Spleen (tissue), 13 donors: ENCODE measurements at places on chromosomes 6 and 20. TPM values are rescaled to one million over a fixed set of nuclear protein-coding genes. Genes with fewer than 3 reads are reported as not detected.

DNA sequence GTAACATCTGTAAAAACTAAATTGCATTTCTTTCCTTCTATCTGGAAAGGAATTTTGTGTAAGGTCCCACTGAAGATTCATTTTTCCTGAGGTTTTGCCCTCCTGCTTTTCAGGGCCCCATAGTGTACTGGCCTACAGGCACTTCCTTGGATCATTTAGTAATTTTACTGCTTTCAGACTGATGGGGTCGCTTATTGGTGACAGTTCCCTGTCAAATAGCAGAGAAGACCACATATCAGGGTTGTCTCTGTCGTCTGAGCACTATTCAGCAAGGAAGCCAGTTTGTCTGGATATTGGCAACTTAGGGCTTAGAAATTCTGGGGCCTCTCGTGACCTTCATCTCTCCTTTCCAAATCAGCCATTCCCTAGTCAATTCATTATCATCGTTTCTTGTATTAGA, 3.5 kb downstream of the GRM1 start:
- no peak for DNase-seq

DNA sequence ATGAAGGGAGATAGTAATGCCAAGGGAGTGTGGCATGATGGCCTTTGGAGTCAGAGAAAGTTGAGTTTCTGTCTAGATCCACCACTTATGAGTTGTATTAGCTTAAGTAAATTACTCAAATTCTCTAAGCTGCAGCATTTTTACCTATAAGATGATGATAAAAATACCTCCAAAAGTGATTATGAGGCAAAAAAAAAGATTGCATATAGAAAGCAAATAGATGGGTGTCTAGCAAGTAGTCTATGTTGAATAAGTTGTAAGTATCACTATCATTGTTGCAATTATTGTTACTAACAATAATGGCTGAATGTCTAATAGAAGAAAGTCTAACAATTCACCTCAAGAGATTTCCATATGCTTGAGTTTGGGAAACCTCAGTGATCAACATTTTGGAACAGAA, 959.2 kb upstream of the GJE1 start:
- DNase-seq: no peak

GRCh38 chr20:17766226-17766625, 66.5 kb downstream of the BANF2 start:
- no peak for DNase-seq

DNA sequence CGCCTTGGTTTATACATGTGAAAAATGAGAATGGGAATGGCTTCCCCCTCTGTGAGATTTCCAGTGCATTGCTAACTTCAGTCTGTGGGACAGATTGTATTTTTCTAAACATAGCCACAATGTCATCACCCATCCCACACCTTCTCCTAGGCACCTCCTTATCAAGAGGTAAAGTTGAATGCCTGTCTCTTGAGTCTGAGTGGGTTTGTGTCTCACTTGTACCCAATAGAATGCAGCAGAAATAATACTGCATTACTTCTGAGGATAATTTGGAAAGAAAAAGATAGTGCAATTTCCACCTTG, 27.9 kb downstream of the RIN2 start:
- DNase-seq: no peak

DNA sequence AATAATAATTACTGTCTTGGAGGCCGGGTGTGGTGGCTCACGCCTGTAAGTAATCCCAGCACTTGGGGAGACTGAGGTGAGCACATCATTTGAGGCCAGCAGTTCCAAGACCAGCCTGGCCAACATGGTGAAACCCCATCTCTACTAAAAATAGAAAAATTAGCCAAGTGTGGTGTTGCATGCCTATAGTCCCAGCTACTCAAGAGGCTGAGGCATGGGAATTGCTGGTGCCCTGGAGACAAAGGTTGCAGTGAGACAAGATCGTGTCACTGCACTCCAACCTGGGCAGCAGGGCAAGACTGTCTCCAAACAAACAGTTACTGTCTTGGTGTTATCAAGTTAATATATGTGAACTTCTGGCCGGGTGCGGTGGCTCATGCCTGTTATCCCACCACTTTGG, 4.9 kb downstream of the RRP36 start:
- DNase-seq: no peak

GRCh38 chr6:147699637-147700036, 191.1 kb downstream of the SAMD5 start:
- no peak for DNase-seq

GRCh38 chr6:10585209-10585845, 64.2 kb downstream of the GCNT2 start:
- DNase-seq: no peak

- no peak for DNase-seq
These were observed 245.0 kb upstream of the QKI start for GRCh38 chr6:163169521-163169920.

- DNase-seq: no peak
These were observed 265.0 kb downstream of the UTRN start for GRCh38 chr6:144549837-144550747.

DNA sequence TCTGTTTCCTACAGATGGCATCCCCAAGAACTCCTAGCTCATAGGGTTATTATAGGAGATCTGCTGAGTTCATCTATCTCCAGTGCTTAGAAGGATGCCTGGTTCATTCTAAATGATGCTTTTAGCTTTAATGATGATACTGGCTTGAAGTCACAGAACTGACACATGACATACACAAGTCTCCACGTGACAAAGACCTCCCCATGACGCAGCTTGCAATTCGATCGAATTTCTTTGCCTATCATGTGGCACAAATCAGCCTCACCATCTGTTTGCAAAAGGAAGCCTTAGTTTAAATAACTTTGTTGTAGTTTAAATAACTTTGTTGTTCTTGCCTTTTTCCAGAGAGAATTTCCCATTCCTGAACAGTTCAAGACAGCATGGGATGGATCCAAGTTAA, 44.1 kb upstream of the FAM8A1 start:
- no peak for DNase-seq

DNA sequence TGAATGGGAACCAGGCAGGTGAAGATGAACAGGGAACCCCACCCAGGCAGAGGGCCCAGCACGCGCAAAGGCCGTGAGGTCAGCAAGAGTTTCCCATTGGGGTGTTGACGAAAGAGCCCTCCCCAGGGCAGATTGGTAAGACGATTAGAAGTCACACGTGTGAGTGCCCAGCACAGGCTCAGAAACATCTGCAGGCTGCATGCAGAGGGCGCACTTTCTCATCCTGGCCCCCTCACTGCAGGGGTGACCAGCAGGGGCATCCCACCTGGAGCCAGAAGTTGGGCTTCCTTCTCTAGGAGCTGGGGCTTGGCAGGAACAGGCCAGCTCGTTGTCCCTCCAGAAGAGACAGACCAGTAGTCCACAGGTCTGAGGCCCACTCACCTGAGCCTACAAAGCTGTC, 38.4 kb downstream of the VSTM2L start:
- DNase-seq: no peak

- no peak for DNase-seq
These were observed 230.5 kb upstream of the KHDRBS2 start for GRCh38 chr6:62516291-62517141.

DNA sequence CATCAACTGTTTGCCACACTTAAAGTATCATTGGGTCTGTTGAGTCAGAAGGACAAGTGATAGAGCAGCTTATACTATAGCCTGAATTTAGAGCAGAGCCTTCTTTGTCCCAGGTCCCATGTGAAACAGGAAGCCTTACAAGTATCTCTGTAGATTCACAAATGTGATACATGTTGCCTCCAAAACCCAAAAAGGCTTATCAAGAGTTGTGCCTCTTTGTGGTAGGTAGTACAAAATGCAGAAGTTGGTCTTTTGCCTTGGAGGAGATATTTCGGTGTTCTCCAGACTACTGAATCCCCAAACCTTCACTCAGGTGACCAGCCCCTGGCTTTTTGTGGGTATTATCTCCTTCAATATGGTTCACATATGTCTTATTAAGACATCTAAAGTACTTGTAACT, 172.8 kb upstream of the PROKR2 start:
- no peak for DNase-seq

DNA sequence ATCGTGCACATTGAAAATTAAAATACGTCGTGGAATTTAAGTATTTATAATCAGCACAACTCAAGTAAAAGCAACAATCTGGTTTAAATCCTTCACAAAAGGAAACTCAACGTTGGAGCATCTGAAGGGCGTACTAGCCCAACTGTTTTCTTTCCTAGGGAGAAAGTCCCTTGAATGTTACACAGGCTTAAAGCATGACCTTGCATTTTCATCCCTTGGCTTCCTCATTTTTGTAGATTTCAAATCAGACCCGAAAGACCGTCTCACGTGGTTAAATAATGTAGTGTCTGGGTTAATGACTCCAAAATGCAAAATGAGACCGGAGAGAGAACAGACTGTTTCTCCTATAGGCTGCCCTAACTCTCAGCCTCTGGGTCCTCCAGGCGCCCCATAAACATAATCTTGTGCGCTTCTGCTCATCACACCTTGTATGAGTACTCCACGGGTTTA, 249.2 kb upstream of the RREB1 start:
- no peak for DNase-seq

DNA sequence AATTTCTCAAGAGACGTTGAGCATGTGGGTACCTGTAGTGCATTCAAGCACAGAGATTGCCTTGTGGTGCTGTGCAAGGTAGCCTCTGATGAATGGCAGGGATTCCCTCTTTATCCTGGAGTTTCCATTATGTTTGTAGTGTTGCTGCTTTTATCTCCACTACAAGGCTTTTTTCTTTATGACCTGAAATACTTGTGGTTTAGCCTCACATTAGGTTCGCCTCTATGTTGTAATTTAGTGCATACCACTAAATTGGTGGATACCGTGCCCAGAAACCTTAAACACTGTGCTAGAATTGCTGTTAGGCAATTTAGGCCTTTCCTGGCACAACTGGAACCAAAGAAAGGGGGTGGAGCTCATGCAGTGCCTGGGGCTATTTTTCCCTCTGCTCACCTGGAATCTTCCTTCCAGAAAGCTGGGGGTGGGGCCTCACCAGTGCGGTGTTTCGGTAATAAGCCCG, 76.8 kb downstream of the NCOA7 start:
- DNase-seq: no peak

VEGFA gene
- 133 TPM for total RNA-seq

DNA sequence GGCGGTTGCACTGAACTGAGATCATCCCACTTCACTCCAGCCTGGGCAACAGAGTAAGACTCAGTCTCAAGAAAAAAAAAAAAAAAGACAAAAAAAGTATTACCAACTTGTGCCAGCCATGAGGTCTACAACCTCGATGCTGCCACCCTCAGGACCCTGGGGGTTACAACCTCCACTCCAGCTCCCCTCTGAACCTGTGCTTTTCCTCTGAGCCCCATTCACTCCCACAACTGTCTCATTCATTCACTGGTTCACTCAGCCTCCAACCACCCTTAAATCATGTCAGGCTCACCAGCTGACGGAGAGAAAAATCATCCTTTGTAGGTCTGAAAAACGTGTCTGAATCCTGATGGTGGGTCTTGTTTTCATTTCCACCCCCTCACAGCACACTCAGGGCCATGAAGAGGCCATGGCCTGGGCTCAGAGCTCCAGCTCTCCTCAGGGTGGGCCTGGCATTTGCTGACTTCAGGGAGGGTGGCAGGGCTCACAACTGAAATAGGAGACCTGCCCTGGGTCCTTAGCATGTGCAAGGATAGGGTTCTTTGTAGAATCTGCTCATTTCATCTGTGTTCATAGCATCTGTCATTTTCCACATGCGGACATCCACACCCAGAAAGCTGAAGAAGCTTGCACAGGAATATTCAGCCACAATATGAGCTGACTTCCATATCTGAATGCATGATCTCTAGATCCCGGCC, 1.9 kb upstream of the ULBP1 start:
- DNase-seq: no peak

LGSN gene
- total RNA-seq: 0.26 TPM

DNA sequence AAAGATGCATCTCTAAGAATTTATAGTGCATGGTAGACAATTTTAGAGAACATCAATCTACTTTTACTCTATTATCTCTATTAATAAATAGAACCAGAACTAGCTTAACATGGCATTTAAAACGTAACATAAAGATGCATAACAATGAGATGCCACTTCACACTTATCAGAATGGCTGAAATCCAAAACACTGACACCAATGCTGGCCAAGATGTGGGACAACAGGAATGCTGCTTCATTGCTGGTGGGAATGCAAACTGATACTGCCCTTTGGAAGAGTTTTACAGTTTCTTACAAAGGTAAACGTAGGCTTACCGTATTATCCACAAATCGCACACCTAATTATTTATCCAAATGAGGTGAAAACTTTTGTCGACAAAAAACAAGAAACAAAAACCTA, 95.2 kb downstream of the SESN1 start:
- DNase-seq: no peak

DNA sequence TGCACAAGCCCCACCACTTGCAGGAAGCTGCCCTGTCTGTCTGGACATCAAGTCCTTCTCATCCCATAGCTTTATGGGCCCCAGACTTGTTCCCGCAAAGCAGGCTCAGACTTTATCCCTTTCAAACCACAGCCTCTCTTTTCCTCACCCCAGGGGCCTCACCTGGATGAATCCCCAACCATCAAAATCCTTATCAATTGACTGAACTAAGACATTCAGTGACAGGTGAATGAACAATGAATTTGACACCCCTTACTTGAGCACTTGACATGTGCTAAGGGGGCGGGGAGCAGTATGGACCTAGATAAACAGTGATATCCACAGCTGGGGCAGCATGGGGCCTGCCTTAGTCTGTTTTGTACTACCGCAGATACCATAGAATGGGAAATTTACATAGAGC, 5.0 kb downstream of the RAB44 start:
- peak; percentile 19 for DNase-seq

- DNase-seq: no peak
These were observed 578 bp upstream of the PTGIS start for GRCh38 chr20:49568278-49569151.

GRCh38 chr20:775679-776135, 7.4 kb upstream of the SLC52A3 start:
- no peak for DNase-seq

SGK2 gene
- total RNA-seq: 1.7 TPM
